Activated T-cell treated with anti-CD3 and anti-CD28 coated beads, Interleukin-2, amount 50 U/mL, for 24 hours (primary cell): ENCODE measurements at places on chromosomes 4 and X.

DNA sequence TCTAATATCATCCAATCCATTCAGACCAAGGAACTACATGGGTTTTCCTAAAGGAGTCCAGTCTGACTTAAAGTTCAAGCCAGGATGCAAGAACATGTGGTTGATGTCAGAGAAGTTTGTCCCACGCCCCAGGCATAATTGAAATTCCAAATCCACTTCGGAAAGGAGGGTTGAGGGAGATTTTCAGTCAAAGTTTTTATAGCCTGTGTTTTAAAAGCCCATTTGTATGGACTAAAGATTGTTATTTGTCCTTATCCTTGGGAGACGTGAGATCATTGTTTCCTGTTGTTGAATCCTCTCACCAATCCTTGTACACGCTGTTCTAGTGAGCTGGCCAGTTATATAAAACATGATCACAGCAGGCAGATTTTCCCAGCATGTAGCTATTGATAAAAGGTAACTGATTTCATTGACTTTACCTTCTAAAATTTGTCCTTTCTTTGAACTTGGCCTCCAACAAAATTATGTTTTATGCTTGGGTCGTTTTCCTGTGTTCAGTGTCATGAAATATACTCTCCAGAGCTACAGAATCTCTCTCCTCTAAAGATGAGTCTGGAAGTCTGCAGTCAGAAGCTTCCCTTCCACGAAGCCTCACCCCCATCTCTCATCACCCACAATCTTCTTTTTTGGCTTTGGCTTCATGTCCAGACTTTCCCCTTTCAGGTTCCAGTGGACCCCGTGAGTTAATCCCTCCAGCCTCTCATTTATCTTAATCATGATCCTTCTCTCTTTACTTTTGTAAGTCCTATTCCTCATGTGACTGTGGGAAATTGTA, 92.9 kb downstream of the ATP10D start:
- DNase-seq: no peak

GRCh38 chr4:41209187-41209586, 5.2 kb downstream of the APBB2 start:
- DNase-seq: no peak

- no peak for DNase-seq
Observed at GRCh38 chr4:3387154-3387942, 54.4 kb upstream of the HGFAC start.

DNA sequence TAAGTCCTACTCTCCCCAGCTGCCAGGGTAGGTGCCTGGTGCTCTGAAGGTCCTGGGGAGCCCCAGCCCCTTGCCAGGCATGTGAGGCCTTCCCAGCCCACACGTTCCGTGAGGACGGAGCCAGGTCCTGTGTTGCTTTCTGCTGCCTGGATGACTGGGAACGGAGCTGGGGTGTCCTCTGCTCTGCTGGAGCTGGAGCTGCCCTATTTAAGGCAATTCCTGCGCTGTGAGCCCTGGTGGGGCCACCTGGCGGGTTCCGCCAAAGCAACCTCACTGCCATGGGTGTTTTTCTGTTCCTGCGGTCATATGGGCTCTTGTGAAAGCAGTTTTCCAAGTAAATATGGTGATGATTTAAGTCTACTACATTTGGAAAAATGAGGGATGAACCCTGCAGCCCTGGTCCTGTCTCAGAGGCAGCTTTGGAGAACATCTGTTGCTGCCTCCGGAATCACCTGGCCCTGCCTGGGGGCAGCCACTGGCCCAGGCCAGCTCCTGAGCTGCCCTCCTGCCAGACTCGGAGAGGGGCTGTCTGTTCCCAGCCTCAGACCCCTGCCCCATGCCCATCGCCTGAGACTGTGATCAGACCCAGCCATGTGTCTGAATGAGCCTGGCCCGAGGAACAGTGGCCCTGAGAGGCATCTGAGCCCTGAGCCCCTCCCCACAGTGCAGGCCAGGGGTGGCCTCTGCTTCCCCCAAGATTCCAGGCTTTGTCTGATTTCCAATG, 33.2 kb downstream of the FGFRL1 start:
- no peak for DNase-seq

- no peak for DNase-seq
Observed at GRCh38 chrX:48998391-48998790, 3.7 kb downstream of the GRIPAP1 start.

- DNase-seq: no peak
Observed at GRCh38 chr4:108833046-108833445, 70.2 kb upstream of the ETNPPL start.

GRCh38 chr4:62709618-62710252, 1509.6 kb downstream of the ADGRL3 start:
- no peak for DNase-seq

DNA sequence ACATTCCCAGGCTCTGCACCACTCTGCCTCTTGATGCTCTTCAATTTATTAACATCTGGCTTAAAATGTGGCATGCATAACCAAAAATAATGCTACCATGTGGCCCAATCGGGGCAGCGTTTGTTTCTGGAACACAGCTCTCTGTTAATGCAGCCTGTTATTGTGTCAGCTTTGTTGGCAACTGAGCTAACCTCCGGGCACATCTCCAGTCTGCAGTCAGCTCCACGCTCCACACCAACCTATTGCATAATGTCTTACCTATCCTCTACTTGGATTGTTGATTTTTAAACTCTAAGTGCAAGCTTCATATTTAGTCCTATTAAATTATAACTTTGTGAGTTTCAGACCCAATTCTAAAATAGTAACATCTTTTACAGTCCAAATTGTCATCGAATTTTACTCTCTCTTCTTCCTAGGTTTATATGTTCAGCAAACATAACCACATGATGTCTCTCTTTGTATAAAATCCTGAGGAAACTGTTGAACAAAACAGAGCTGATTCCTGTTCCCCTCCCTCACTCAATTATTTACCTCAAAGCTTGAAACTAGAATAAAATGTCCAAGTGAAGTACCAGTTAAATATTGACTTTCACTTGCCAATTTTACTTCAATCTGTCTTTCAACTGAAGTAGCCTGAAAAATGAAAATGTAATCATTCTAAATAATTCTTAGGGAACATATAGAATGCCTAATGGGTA, 92.2 kb upstream of the RAPGEF2 start:
- no peak for DNase-seq

DNA sequence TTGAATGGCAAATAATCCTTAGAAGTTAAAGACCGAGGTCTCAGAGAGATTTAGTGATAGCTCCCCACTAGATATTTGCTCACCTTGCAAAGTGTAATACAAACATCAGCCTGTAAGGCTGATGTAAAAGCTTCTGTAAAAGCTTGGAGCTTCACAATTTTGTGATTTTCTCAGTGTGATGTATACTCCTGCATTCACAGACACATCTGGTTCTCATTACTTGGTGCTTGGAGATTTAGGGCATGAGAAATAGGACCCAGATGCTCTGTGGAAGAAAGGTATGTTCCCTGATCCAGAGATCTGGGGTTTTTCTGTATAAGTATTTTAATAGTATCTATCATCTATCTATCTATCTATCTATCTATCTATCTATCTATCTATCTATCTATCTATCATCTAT, 1664.3 kb downstream of the C4orf33 start:
- DNase-seq: no peak

DNA sequence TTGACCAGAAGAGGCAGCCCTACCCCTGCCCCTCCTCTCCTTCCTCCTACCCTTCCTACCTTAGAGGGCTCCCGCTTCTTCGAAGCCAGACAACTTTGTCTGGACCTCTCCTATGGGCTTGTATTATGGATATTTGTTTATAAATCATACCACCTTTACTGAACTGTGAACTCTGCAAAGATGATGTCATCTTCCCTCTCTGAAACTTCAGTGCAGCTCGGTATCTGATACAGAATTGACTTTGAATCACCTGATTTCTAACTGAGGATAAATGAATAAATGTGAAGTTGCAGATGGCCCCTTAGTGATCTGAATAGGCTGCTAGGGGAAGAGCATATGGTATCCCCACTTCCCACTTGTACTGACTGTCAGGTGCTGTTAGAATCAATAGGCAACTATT, 1.1 kb upstream of the OTC start:
- DNase-seq: no peak

GRCh38 chr4:105170711-105171110, 24.0 kb downstream of the TET2 start:
- no peak for DNase-seq

DNA sequence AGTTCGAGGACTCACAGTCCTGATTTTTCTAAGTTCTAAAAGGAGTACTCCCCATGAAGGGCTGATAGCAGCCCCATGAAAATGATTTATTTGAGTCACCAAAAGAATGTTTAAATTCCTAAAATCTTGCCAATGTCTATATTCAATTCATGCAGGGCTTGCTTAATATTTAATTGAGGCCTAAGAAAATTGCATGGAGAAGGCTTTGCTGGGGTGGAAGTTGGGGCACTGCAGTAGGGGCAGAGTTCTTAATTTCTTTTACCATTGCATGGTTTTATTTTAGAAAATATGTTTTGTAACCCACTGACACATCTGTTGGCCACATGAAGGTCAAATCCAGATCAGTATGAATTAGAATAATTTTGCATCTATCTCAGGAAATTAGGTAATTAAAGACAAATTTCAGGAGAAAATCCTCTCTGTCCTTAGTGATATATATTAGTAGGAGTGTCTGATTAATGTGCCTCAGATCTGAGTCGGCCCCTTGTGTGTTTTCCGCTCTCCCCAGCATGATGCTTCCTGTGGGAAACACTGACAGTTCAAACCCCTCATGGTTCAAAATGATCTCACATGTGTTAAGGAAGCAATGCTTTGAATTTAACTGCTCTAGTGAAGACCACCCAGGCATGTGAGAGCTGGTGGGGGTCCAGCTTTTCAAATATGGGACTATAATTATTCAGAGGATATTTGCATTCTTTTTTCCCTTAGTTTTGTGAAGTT, 54.0 kb upstream of the EGFL6 start:
- no peak for DNase-seq

GRCh38 chr4:149595500-149595899, 220.1 kb downstream of the IQCM start:
- no peak for DNase-seq

GRCh38 chr4:75025431-75025830, 92.5 kb downstream of the PARM1 start:
- no peak for DNase-seq
